ENCODE measurements at places on chromosomes 7 and 10. TPM values are rescaled to one million over a fixed set of nuclear protein-coding genes. Genes with fewer than 3 reads are reported as not detected.

RASA4B gene
- total RNA-seq: 1.5 TPM

SLC13A1 gene
- 0.03 TPM for total RNA-seq

DKK1 gene
- total RNA-seq: 0.56 TPM

PITX3 gene
- total RNA-seq: 105 TPM

- DNase-seq: no peak
These were observed 69.0 kb downstream of the CFAP46 start for GRCh38 chr10:132873395-132873794.

GRCh38 chr7:68420342-68421192, 1177.7 kb upstream of the AUTS2 start:
- DNase-seq: no peak

GRCh38 chr10:128087884-128088709, 38.1 kb downstream of the MKI67 start:
- DNase-seq: peak; percentile 78

DNA sequence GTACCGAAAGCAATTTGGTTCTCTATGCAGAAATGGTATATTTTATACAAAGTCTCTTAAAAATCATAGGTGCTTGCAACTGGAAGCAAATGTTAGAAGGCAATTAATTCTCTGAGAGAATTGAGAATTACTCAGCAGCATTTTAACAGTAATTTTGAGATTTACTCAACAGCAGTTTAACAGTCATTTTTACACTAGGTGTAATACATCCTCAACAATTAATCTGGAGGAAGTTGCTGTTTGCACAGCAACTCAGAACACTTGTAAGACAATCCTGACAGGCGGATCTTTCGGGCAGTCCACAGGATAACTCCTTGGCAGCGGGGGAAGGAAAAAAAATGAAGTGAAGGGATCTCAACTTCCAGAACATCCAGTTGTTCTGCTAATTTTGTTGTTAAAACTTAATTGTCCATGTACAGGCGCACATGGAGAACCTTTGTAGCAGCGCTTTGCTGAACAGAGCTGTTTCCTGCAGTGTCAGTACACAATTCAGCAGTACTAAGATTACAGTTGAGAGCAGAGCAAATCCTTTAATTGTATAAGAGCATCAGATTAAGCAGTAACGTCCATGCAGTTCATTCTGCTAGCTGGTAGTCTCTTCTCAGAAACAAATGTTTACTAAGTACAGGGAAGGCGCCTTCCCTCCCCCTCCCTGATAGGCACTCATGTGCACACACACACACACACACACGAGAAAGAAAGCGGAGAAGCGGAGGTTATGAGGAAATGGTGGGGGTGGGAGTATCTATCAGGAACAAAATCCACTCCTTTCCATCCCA, 43.8 kb downstream of the ENO4 start:
- DNase-seq: peak; percentile 35

DNA sequence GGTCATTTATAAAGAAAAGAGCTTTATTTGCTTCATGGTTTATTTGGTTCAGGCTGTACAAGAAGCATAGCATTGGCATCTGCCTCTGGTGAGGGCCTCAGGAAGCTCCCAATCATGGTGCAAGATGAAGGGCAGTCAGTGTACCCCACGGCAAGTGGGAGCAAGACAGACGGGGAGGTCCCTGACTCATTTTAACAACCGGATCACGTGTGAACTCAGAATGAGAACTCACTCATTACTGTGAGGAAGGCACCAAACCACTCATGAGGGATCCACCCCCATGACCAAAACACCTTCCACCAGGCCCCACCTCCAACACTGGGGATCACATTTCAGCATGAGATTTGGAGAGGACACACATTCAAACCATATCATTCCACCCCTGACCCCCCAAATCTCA, 15.7 kb upstream of the CRYGN start:
- no peak for DNase-seq

DNA sequence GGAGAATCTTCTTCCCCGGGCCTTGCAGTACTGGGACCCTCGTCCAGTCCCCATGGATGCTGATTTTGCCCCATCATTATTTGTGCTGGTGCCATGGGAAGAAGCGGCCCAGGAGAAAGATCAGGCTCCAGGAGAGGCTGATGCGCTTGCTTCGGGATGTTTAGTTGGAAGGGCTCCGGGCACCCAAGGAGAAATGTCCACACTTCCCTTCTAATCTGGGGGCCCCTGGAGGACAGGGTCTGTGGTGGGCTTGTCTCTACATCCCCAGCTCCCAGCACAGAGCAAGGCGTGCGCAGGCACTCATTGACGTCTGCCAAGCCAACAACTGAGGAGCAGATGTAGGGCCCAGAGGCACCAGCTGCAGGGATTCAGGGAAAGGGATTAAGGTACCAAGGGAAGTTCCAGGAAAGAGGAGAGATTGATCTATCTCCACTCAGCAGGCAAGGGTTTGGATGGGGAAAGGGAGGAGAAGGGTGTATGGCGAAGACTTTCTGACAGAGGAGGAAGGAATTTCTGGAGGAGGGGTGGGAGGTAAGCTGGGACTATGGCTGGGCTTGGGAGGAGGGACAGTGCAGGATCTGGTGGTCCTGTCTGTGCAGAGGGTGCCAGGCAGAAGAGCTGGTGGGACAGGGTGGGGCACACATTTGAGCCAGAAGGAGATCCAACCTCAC, 38.7 kb upstream of the LEP start:
- DNase-seq: no peak

- no peak for DNase-seq
These were observed 3.5 kb upstream of the GHITM start for GRCh38 chr10:84135836-84136235.

GRCh38 chr7:44920119-44920518, 34.8 kb upstream of the PURB start:
- no peak for DNase-seq

- DNase-seq: no peak
These were observed 125.1 kb upstream of the NOBOX start for GRCh38 chr7:144528536-144529045.

DNA sequence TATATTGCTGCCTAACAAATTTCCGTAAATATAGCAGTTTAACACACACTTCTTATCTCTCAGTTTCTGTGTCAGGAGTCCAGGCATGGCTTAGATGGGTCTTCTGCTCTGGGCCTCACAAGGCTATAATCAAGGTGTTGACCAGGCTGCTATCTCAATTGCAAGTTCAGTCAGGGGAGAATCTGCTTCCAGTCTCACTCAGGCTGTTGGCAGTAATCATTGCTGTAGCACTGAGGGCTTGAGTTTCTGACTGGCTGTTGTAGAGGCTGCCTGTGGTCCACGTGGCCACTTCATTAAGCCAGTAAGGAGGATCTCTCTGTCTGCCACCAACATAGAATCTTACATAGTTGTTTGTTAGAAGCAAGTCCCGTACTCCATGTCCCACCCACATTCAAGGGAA, 138.4 kb downstream of the ST7 start:
- no peak for DNase-seq

- no peak for DNase-seq
These were observed 689.7 kb downstream of the SUGCT start for GRCh38 chr7:40824461-40824860.

DNA sequence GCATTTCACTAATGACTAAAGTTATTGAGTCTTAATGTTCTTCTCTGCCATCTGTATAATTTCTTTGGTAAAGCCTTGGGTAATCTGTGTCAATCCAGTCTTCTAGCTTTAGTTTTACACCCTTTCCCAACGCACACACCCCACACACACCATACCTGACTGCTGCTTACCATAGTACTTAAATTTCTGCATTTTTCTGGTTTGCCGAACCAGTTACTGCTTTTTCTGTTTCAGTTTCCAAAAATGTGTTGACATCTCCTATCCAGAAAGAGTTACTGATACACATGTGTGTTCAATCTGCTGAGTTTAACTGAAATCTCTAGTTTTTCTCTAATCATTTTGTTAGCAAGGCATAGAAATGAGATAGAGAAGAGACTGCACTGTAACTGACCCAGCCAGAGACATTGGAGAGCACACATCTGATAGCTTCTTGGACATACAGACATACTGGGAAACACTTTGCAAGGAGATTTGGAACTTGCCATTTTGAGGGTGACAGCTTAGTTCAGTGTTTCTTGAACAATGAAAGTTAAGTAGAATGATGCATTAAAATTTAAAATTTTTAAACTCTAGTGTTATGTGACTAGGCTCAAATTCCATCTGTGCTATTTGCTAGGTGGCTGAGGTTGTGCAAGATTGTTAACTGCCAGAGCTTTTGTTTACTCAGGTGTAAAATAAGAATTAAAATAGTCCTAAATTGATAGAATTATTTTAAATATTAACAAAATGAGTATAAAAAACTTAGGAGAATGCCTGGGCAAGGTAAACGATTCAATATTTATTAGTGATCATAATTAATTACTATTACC, 807.6 kb downstream of the DNAJB9 start:
- no peak for DNase-seq

GRCh38 chr10:108913300-108913699, 1010.0 kb downstream of the XPNPEP1 start:
- no peak for DNase-seq

GRCh38 chr7:104550362-104550761, 222.0 kb downstream of the LHFPL3 start:
- no peak for DNase-seq

DNA sequence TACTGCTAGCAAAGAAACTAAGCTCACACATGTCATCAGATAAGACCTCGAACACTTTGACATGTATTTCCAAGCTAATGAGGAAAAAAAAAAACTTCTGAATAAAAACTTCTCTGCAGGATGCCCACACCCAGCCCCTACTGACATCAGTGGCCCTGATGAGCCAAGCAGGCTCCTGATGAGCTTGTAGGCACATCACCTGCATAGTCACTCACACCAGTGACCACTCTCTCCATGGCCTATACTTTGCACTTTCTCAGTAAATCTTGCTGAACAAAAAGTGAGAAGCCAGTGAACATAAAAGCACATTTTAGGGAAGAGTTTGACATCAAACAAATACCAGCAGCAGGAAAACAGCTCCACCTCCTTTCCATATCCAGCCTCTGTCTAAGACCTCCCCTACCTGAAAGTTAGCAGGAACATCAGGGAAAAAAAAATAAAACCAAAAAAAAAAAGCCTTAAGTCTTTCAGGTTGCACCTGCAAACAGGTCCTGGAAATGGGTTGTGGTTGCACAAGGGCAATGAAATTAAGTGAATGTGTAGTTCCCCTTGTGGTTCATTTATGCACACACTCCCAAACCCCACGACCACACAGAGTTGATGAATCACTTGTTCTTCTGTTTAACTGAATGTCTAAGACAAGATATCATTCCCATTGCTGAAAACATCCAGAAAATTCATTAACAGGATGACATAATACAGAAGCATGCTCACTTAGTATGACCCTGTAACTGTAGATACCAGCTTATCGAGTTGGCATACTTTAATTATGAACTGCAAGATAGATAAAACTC, 205.2 kb upstream of the PDE1C start:
- no peak for DNase-seq
